ENCODE measurements at places on chromosomes 7 and 10.

DNA sequence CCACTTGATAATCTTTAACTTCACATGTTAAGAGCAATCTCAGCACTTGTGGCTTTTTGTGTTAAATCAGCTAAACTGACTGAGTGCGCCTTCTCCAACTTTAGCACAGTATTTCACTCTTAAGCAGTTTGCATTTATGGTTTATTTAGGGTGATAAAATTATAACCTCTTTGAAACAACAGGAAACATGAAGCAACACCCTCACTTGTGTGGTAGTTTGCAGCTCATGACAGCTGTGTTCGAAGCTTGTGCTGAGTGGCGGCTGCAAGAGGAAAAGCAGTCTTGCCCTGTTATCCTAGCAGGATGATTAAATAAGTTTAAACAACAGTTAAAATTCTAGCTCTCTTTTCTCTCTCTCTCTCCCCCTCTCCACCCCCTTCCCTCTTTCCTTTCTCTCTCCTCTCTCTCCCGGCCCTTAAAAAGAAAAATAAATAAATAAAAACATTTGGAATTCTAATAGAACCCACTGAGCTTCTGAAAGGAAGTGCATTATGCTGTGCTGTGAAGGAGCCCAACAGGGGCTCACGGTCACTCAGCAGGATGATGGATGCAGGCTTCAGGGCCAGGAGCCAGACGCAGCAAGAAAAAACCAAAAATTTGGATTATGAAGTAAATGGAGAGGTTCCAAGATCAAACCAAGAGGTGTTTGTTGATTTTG lies 25.2 kb downstream of the OGDH start:
- DNase-seq: no peak

DNA sequence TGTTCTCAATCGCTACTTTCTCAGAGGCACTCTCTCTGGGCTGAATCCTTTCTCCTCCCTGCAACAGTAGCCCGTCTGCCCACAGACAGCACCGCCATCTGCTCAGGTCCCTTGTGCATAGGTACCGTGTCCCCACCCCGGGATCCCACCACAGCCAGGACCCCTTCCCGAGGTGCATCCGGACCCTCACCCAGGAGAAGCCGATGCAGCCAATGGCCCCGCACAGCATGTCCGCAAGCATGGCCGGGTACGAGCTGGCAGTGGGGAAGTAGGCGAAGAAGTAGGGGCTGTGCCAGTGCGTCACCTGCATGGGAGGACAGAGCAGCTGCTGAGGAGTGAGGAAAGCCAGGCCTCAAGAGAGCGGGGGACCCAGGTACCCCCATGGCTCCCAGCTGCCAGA lies 25.5 kb downstream of the DDC start:
- DNase-seq: no peak

GRCh38 chr7:96729820-96730219 lies 20.2 kb upstream of the SEM1 start:
- DNase-seq: no peak

GRCh38 chr10:76242956-76243355 lies 811.5 kb downstream of the LRMDA start:
- DNase-seq: no peak

- DNase-seq: peak; percentile 26
Observed at GRCh38 chr10:75956624-75957023, 525.2 kb downstream of the LRMDA start.

DNA sequence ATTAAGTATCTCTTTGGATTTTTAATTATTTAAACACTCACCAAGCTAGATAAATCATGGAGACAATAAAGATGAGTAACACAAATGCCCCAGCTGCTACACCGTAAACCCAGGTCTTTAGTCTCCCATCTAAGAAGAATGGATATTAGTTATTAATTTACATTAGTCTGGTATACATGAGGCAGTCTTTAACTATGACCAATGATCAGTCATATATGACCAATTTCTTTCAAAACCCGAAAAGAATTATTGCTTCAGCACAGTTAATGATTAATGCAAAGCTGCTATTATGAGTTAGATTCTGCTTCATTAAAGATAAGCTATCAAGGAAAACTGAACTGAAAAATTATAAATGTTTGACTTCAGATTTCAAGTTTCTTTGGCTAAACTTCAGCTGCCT lies 402.9 kb downstream of the PHF14 start:
- no peak for DNase-seq

- no peak for DNase-seq
Observed at GRCh38 chr7:101826081-101826835, 8.8 kb downstream of the CUX1 start.

- DNase-seq: no peak
Observed at GRCh38 chr7:98187138-98187502, 24.1 kb upstream of the BHLHA15 start.

DNA sequence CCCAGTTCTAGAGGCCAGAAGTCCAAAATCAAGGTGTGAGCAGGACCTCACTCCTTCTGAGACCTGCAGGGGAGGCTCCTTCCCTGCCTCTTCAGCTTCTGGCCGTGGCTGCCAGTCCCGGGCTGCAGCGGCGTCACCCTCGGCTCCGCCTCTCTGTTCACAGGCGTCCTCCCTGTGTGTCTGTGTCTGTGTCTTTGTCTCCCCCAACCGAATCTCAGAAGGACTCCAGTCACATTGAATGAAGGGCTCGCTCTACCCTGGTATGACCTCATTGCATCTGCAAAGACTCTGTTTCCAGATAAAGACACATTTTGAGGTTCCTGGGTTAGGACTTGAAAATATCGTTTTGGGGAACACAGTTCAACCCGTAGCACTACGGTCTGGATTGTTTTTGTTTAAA lies 33.1 kb upstream of the GALNT11 start:
- DNase-seq: peak; percentile 60

DNA sequence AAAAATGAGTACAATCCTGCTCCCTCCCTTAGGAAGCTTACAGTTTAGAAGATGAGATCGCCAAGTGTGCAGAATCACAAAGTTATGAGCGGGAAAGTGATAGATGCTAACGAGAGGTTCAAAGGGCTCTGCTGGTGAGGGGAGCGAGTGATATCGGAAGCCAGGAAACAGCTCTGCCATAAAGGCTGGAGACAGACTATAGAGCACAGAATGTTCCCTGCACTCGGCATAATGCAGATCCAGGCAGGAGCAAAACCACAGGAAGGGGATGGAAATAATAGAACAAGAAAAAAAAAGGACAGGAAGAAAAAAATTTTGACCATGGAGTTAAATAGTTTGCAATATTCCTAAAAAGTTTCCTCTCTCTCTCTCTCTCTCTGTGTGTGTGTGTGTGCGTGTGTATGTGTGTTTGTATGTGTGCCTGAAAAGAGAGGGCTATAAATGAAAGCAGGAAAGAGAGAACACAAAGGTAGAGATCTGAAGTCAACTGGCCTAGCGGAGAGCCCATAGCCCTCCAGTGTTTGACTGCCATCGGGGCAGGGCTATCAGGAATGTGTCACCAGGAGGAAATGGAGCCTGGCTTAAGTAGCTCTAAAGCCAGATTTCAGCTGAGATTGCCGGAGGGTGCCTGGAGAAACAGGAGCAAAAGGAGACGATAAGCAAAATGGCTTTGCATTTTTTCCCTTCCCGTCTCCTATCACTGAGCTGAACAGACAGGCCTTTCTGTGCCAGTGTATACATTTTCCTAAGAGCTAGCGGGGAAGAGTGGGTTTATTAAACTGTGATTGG lies 175.8 kb upstream of the LYZL1 start:
- DNase-seq: no peak

DNA sequence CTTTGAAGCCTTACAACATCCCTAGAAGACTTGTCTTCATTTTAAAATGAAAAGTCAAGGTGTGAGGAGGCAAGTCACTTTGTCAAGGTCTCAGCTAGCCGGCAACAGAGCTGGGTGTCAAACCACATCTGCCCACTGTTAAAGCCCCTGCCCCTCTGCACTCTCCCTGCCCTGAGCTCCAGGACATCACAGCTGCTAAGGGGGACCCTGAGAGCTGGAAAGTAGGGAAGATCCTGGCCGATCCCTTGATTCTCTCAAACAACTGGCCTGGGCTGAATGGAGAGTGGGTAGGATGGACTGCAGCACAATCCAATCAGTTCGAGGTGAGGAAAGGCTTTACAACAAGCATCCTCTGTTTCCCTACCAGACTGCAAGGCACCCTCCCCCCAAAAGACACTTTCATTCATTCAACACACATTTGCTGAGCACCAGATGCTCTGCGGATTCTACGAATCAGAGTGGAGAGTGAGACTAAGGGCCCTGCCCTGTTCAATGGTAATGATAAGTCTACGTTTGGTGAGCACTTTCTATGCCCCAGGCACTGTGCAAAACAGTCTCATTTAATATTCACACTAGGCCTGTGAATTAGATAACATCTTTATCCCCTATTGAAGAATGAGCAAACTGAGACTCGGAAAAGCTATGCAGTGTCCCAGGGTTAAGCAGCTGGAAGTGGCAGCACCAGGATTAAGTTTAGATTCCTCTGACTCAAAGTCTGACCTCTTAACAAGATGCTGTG lies 148.1 kb downstream of the HERPUD2 start:
- no peak for DNase-seq
